ENCODE measurements at places on chromosomes 7 and 10. TPM values are rescaled to one million over a fixed set of nuclear protein-coding genes. Genes with fewer than 3 reads are reported as not detected.

The H2AZ2 gene
- 340 TPM for total RNA-seq

The RASA4B gene
- total RNA-seq, result 14.1 TPM

The DNAJC12 gene
- total RNA-seq, result 0.65 TPM

The WDR91 gene
- total RNA-seq, result 14.3 TPM

The PPA1 gene
- 168 TPM for total RNA-seq

The HTR5A gene
- total RNA-seq, result not detected

The KEL gene
- total RNA-seq, result 0.33 TPM

The GDF2 gene
- total RNA-seq, result not detected

The GNGT1 gene
- total RNA-seq, result not detected

The TMEM139 gene
- 1.6 TPM for total RNA-seq

The ZNF804B gene
- not detected for total RNA-seq

The STRA8 gene
- not detected for total RNA-seq

The PALD1 gene
- 0.28 TPM for total RNA-seq

The FLNC gene
- not detected for total RNA-seq

The MKX gene
- not detected for total RNA-seq

The ADRB1 gene
- not detected for total RNA-seq

The VENTX gene
- total RNA-seq, result not detected

The FAM13C gene
- not detected for total RNA-seq

The HTR7 gene
- not detected for total RNA-seq

The SPDYE9 gene
- total RNA-seq, result not detected

The CADPS2 gene
- not detected for total RNA-seq

The CRTAC1 gene
- not detected for total RNA-seq

The POLR2J2 gene
- total RNA-seq, result 13.4 TPM

The PAX4 gene
- not detected for total RNA-seq

The CYP3A7 gene
- total RNA-seq, result not detected

The CALML3 gene
- total RNA-seq, result not detected

The MYPN gene
- not detected for total RNA-seq

The DUS4L gene
- 7.7 TPM for total RNA-seq

The CELF2 gene
- total RNA-seq, result 175 TPM

The ACSM6 gene
- total RNA-seq, result not detected

The SORCS1 gene
- total RNA-seq, result not detected

The NEUROG3 gene
- not detected for total RNA-seq

The IQUB gene
- total RNA-seq, result 0.10 TPM

The MRPL43 gene
- total RNA-seq, result 47.4 TPM

The PDE6C gene
- total RNA-seq, result not detected

The SNX10 gene
- 22.9 TPM for total RNA-seq

The ATOH7 gene
- total RNA-seq, result not detected

The VSIR gene
- total RNA-seq, result 132 TPM

The MINDY4 gene
- total RNA-seq, result 1.3 TPM

The FRAT1 gene
- total RNA-seq, result 8.6 TPM
